Foreskin keratinocyte (primary cell): ENCODE measurements at places on chromosomes 6 and 20.
A peak's percentile ranks its signal among the peaks of the same experiment; 100 is the strongest.

DNA sequence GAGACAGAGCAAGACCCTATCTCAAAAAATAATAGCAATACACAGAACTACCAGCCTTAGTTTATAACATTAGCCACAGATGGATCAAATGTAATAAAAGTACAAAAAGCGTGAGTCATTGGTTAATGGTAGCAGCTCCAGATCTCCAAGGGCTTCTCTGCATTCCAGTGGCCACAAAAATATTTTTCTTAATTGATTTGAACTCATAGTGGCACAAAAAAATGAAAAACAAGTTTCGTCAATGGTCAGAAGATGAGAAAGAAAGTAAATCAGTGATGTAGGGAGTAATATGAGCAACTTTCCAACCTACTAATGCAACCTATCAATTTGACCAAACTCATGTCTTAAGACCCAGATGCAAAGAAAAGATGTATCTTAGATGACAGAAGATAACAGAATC is 79.6 kb downstream of the CEP57L1 start:
- peak; percentile 10 for DNase-seq

DNA sequence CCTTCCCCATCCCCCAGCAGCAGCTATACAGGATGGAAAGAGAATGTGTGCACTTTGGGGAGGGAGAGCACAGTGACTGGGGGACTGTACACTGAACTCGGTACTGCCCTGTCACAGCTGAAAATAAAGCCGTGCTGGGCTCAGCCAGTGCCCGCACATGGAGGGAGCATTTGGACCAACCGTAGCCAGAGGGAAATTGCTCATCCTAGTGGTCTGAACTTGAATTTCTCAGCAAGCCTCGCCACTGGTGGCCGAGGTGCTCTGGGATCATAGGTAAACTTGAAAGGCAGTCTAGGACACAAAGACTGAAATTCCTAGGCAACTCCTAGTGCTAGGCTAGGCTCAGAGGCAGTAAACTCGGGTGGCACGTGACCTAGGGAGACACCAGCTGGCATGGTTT is 61.0 kb downstream of the DZANK1 start:
- DNase-seq = no peak

DNA sequence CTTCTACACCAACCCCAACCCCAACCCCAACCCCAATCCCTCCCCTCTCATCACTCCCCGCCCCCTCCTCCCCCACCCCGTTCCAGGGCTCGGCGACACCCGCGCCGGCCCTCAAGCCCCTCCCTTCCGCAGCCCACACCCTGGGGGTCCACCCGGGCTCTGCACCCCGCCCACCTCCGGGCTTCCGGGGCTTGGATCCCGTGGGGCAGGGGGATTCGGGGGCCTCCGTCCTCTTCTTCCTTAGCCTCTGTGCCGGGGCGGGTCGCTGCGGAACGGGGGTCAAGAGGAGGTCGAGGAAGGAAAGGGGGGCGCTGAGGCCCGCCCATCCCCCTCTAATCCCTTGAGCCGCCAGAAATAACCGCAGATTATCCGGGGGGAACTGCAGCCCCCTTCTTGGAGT is 690 bp downstream of the TULP1 start:
- DNase-seq = no peak

DNA sequence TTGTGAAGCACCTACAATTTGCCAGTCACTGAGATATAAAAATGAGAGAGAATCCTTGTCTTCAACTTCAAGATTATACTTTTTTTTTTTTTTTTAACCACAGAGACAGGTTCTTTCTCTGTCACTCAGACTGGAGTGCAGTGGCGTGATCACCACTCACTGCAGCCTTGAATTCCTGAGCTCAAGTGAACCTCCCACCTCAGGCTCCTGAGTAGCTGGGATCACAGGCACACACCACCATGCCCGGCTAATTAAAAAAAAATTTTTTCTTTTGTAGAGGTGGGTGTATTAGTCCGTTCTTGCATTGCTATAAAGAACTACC is 51.6 kb upstream of the PMEPA1 start:
- DNase-seq = no peak

DNA sequence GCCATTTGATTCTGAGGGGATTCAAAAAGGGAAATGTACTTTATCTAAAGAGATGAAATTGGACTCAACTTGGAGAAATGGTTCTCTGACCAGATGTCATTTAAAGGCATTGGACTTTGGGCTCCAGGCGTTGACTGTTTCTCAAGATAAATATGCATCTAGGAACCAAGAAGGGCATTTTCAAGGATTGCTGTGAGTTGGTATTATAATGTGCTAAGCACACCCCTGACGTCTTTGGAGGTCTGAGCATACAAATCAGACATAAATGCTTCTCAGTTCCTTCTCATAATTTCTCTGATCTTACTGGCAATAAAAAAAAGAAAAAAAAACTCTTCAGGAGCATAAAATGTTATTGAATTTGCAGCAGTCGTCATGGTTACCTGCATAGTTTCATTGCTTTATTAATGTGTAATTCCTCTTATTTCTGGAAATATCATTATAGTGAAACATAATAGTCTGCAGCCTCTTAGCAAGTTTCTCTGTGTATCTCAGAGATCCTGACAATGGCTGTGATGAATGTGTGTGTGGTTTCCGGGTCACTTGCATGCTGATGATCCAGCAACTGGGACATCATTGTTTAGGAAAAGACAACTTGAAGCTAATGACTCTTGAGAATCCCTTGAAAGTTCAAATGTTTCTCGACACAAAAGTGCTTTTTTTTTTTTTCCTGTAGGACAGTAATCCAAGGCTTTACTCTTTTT is 136.0 kb downstream of the AIG1 start:
- DNase-seq = no peak

GRCh38 chr6:132300323-132300949 is 100.8 kb downstream of the MOXD1 start:
- DNase-seq = no peak

DNA sequence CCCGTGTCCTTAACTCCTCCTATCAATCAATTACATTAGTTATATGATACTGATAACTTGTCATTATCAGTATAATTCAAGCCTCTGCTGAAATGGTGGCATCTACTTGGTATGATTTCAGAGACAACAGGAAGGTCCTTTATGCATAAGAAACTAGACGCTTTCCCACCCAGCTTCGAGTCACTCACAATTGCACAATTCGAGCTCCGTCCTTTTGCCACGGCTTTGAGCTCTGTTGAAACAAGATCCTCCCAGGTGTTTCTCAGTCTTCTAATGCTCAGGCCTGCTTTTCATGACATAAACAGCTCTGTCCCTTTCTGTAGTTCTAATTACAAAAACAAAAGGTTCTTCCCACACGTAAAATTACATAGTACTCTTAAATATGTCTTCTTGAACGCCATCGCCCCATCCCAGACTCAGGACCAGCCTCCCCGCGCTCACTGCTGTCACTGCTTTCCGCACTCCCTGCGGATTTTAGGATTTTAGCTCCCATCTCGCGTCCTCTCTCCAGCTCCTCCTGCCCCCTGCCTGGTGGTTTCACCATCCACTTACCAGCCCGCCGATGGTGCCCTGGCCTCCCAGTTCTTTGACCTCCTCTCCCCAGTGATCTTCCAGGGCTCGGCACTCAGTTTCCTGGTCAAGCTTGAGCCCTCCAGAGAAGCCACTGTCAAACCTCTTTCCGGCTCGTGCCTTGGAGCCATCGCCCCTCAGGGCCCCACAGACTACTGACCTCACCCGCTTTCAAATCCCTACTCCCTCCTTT is 23.2 kb upstream of the PNPLA1 start:
- DNase-seq = no peak

DNA sequence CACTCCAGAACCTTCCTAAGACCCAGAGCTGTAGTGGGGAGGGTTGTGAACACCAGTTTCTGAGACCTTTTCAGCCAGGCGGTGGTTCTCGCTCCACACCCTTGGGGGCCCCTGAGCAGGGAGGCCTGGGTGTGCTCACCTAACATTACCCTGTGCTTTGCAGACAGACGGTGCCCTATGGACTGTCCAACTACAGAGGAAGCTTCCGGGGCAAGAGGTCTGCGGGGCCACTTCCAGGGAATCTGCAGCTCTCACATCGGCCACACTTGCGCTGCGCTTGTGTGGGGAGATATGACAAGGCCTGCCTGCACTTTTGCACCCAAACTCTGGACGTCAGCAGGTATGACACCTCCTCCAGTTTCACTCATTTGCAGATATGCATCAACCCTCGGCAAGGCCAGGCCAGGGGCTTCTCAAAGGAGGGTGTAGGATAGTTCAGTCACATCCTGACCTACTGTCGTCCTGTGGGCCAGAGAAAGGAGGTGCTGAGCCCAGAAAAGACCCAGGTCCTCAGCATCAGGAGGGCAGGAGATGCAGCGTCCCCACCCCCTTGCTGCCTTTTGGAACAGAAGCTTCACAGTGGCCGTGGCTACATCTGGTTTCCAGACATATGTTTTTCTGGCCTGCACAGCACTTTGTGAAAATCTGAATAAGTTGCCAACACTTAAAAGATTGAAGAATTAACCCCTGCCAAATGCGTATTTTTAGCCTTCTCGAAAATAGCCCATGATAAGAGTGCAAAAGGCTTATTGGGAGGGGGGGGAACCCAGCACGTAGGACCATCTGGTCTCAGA is 20.6 kb downstream of the EDN3 start:
- no peak for DNase-seq

DNA sequence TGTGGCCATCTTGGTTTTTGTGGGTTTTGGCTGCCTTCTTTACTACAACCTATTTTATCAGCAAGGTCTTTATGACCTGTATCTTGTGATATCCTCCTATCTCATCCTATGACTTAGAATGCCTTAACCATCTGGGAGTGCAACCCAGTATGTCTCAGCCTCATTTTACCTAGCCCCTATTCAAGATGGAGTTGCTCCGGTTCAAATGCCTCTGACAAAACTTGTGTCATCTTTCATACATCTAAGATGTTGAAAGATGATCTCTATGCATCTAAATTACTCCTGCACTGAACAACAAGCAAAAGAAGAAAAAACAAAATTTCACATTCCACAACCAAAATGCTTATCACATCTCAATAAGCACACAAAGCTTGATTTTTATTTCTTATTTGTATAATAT is 129.5 kb upstream of the CNR1 start:
- no peak for DNase-seq

DNA sequence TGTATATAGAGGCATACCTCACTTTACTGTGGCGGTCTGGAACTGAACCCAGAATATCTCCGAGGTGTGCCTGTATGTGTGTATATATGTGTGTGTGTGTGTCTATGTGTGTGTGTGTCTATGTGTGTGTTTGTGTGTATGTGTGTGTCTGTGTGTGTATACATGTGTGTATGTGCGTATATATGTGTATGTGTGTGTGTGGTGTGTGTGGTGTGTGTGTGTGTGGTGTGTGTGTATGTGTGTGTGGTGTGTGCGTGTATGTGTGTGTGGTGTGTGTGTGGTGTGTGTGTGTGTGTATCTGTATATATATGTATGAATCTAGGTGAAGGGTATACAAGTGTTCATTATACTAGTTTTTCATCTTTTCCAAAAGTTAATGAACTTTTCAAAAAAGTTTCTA is 4.2 kb upstream of the NPEPL1 start:
- DNase-seq = no peak

DNA sequence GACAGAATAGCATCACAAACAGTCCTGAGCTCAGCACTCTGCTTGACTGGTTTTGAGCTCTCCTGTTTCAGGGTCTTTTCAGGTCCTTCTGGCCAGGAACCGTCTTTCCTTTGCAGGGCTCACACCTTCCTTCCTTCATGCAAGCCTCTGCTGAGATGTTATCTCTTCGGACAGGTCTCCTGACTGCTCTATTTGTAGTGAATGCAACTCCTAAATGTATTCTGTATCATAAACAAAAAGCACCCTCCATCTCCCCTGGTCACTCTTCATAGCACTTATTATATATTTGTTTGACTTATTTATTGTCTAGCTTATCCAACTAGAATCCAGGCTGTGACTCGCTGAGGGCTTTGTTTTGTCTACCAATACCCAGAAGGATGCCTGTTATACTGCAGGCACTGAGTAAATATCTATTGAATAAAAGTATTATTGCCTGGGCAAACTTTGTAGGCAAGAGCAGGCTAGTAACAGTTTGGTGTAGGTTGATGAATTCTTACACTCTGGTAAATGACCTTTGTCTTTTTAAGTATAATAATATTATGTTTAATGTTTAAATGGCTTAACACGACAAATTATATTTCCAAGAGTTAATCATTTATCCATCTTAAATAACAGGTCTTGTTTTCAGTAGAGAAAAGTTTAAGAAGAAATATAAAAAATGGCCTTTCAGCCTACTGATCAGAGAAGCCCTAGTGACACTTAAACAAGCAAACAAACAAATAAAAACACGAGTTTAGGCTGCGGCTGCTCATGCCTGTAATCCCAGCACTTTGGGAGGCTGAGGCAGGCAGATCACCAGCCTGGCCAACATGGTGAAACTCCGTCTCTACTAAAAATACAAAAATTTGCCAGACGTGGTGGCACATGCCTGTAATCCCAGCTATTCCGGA is 199.7 kb downstream of the BCAS1 start:
- no peak for DNase-seq

DNA sequence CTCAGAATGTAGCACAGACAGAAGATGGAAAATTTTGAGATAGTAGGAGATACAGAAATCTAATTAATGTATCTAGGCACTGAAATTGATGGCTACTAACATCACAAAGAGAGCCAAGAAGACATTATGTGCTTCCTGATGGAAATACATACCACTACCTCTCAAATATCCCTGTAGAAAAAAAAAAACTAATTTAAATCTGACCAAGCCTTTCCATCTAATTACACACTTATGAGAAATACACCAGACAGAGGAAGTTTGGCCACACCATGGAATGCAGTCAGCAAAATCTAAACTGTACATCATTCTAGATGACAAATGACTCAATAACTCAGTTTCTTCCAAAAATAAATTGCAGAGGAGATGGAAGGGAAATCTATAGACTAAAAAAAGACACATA is 18.9 kb downstream of the VPS52 start:
- DNase-seq = no peak

GRCh38 chr6:91611190-91611589 is 1024.3 kb upstream of the MAP3K7 start:
- no peak for DNase-seq

DNA sequence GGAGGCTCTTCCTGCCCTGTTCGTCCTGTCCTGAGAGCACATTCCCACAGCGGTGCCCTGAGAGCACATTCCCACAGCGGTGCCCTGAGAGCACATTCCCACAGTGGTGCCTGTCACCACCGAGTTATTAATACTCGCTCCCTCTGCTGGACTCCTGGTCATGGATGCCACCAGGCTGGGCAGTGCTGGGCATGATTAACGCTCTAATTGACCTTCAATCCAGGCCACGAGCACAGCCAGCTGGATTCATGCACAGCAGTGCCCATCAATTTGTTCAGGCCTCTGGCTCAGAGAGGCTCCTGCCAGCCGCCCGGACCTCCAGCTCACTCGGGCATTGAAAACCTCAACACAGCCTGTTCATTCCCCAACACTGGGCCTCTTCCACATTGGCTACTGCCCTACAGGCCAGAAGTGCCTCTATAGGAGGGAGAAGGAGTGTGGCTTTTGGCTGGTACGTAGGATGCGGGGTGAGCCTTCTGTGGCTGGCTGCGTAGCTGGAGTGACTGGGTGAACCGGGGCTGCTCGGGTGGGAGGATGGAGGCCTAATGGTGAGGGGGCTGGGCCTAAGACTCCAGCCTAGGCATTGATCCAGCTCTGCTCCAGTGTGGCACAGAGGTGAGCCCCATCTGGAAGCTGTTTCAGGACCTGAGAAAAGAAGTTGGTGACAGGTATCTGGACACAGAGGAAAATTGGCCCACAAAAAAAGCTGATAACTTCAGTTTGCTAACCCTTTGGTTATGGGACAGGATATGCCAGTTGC is 9.3 kb downstream of the IP6K3 start:
- no peak for DNase-seq
